Stomach (tissue), 19 donors: ENCODE measurements at places on chromosomes 13 and 19. TPM values are rescaled to one million over a fixed set of nuclear protein-coding genes. Genes with fewer than 3 reads are reported as not detected.

The IGFL1 gene
- not detected for total RNA-seq

The AMER2 gene
- total RNA-seq: not detected

The ZNF471 gene
- total RNA-seq: 1.8 TPM

The APOC1 gene
- not detected for total RNA-seq

The LILRB3 gene
- 3.6 TPM for total RNA-seq

The CEACAM4 gene
- total RNA-seq: 8.3 TPM

The BRME1 gene
- total RNA-seq: 14.3 TPM

The RFXAP gene
- not detected for total RNA-seq

The ZNF880 gene
- total RNA-seq: 8.5 TPM

The PRKD2 gene
- total RNA-seq: 17.4 TPM

The C19orf81 gene
- not detected for total RNA-seq

The LILRB2 gene
- 1.1 TPM for total RNA-seq

The DZIP1 gene
- total RNA-seq: 12.2 TPM

The GATAD2A gene
- 67.0 TPM for total RNA-seq

The YJEFN3 gene
- total RNA-seq: 0.45 TPM

The SLC17A7 gene
- total RNA-seq: 2.0 TPM

The IRGC gene
- not detected for total RNA-seq

The ZNF540 gene
- total RNA-seq: 6.4 TPM

The TUBA3C gene
- not detected for total RNA-seq

The GSX1 gene
- total RNA-seq: not detected

The ADGRE2 gene
- 5.8 TPM for total RNA-seq

The CEACAM8 gene
- total RNA-seq: not detected

The CD22 gene
- not detected for total RNA-seq

The SERP2 gene
- 5.5 TPM for total RNA-seq

The ADM5 gene
- not detected for total RNA-seq

The KCNN1 gene
- not detected for total RNA-seq

The CGB5 gene
- total RNA-seq: not detected

The PSG11 gene
- total RNA-seq: not detected

The TSSK6 gene
- not detected for total RNA-seq

The PIAS4 gene
- 17.4 TPM for total RNA-seq

The ZNF480 gene
- total RNA-seq: 11.0 TPM

The ZNF429 gene
- total RNA-seq: 5.7 TPM

The CEACAM3 gene
- total RNA-seq: not detected

The GAPDHS gene
- not detected for total RNA-seq

The IQCN gene
- 4.1 TPM for total RNA-seq

The TEKTIP1 gene
- not detected for total RNA-seq

The MCEMP1 gene
- not detected for total RNA-seq
